ENCODE measurements at places on chromosomes 6 and 20.
A peak's percentile ranks its signal among the peaks of the same experiment; 100 is the strongest.

GRCh38 chr6:166907871-166908806 lies 48.2 kb downstream of the RNASET2 start:
- no peak for DNase-seq

- DNase-seq: no peak
Observed at GRCh38 chr6:46486181-46486580, 5.1 kb downstream of the RCAN2 start.

DNA sequence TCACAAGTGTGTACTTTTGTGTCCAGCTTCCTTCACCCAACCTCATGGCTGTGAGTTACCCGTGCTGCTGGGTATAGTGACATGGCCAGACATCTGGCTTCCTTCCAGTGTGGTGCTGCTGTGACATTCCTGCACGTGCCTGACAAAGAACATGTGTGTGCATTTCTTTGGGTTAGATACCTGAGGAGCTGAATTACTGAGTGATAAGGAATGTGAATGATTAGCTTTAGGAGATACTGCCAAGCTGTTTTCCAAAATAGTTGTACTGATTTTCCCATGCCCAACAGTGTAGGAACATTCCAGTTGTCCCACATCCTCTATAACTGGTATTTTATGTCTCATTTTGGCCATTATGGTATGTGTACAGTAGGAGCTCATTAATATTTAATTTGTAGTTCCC lies 132.5 kb downstream of the PREX1 start:
- DNase-seq: no peak

- peak; percentile 63 for DNase-seq
Observed at GRCh38 chr6:18263418-18264218, 712 bp downstream of the DEK start.

GRCh38 chr6:113055998-113056397 lies 708.9 kb downstream of the RFPL4B start:
- DNase-seq: no peak

GRCh38 chr6:157438611-157439111 lies 57.7 kb downstream of the ZDHHC14 start:
- no peak for DNase-seq

GRCh38 chr6:43809417-43810305 lies 39.6 kb downstream of the VEGFA start:
- DNase-seq: peak; percentile 21

DNA sequence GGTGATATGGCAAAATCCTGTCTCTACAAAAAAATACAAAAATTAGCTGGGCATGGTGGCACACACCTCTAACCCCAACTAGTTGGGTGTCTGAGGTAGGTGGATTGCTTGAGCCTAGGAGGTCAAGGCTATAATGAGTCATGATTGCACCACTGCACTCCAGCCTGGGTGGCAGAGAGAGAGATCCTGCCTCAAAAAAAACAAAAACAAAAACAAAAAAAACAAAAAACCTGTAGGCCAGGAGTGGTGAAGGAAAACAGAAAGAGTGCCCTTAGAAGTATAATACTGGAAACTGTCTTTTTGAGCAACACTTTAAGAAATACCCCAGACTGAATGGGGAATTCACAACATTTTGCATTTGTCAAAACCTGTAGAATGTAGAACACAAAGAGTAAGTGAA lies 85.3 kb downstream of the JARID2 start:
- DNase-seq: peak; percentile 54

- DNase-seq: no peak
Observed at GRCh38 chr6:151290877-151291721, 51.3 kb downstream of the AKAP12 start.

Data from OCI-M1 (cell line).